Stimulated activated CD4-positive, alpha-beta T cell treated with anti-CD3 and anti-CD28 coated beads, Interleukin-2, amount 100 ng/mL, for 48 hours (primary cell): ENCODE measurements at places on chromosomes 4 and X.

GRCh38 chr4:156252358-156252921, 298.8 kb upstream of the CTSO start:
- DNase-seq: no peak

DNA sequence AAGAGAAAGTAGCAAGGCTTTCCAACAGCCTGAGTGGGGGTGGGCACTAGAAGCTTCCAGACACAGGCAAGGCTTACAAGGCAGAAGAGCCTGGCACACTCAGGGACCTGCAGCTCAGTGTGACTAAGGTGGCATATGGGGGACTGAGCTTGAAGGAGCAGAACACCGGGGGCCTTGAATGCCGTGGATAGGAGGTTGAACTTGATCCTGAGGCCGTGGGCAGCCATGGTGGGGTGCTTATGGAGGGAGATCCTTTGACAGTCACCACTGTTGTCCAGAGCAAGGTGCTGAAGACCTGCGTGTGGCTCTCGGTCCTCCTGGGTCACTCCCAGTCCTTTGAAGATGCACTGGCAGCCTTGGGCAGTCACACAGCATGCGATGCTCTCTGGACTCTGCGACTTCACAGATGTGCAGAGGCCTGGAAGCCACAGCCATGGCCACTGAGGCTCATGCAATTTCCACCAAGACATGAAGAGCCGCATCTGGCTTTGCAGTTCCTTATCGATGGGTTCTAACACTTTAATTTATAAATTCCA, 18.3 kb downstream of the C4orf50 start:
- DNase-seq: no peak

- DNase-seq: no peak
Measured at GRCh38 chr4:132026166-132026565, 1122.9 kb upstream of the PCDH10 start.

- no peak for DNase-seq
Measured at GRCh38 chr4:108959491-108959890, 196.6 kb upstream of the ETNPPL start.

- no peak for DNase-seq
Measured at GRCh38 chrX:70089604-70090297, 27.5 kb downstream of the OTUD6A start.

DNA sequence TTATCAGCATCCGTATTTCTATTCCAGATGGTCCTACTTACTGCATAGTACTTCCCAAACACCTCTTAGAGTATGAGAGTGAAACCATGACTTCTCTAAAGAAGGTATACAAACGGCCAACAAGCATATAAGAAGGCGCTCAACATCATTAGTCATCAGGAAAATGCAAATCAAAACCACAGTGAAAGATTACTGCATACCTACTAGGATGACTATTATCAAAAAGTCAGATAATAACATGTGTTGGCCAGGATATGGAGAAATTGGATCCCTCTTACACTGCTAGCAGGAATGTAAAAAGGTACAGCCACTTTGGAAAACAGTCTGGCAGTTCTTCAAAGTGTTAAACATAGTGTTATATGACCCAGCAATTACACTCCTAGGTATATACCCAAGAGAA, 215.3 kb upstream of the CXorf66 start:
- no peak for DNase-seq

GRCh38 chr4:88879991-88880390, 177.0 kb downstream of the FAM13A start:
- DNase-seq: no peak

GRCh38 chr4:145626623-145626982, 7.4 kb downstream of the MMAA start:
- DNase-seq: no peak

- no peak for DNase-seq
Measured at GRCh38 chrX:21802839-21803238, 36.6 kb upstream of the MBTPS2 start.

DNA sequence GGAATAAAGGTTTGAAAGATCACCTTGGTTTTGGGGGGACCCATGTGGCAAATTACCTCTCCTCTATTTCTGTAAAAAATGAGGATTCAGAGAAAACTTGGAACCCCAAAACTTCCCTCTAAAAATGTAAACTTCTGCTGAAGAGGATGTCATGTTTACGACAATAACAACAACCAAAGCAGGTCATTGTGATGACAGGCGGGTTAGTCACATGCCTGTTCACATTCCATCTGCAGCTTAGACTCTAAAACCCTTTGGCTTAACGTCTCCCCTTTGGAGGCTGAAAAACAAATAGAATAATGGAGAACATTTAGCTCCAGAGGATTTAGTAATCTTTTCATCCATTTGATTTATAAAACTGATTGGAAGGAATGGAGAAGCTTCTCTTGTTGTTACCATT, 75.0 kb upstream of the FAM9C start:
- no peak for DNase-seq

DNA sequence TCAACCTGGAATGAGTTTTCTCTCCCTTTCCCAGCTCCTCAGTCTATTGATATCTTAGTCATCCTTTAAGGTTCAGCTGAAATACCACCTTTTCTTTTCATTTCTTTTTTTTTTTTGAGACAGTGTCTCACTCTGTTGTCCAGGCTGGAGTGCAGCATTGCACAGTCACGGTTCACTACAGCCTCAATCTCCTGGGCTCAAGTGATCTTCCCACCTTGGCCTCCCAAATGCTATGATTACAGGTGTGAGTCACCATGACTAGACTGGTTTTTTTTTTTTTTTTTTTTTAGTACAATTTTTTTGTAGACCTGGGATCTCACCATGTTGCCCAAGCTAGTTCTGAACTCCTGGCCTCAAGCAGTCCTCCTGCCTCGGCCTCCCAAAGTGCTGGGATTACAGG, 28.9 kb downstream of the AFF1 start:
- DNase-seq: no peak

DNA sequence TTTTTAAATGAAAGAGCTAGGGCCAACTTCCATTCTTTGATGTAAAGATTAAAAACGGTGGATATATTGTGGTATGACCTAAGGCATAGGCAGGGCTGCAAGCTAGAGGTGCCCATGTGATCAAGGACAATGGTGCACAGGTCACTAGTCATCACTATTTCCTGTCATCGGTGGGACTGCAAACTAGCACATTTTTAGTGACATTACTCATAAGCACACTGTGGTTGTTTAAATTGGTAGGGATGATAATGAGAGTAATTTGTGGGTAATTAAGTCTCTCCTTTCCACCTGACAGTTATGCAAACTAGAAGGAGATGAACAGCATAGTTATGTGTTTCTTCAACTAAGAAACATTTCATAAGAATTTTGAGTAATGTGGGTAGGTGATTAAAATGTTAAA, 85.4 kb downstream of the GPRIN3 start:
- DNase-seq: no peak

DNA sequence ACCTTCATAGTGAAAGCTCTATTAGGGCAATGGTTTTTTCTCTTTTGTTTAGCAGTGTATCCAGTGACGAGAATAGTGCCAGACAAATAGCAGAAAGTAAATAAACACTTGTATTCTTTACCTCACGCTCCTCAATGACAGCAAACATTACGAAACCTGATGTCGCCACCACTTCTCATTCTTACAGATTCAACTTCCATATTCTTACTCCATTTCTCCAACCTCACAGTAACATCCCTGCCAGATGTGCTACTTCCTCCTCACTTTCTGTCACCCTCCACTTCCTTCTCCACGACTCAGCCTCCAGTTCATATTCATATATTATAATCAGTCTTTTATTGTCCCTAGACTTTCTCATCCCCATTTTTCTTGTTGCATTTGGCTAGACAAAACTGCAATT, 1956.2 kb upstream of the AGA start:
- DNase-seq: no peak

- no peak for DNase-seq
Measured at GRCh38 chr4:151436093-151436518, 27.1 kb downstream of the FHIP1A start.

DNA sequence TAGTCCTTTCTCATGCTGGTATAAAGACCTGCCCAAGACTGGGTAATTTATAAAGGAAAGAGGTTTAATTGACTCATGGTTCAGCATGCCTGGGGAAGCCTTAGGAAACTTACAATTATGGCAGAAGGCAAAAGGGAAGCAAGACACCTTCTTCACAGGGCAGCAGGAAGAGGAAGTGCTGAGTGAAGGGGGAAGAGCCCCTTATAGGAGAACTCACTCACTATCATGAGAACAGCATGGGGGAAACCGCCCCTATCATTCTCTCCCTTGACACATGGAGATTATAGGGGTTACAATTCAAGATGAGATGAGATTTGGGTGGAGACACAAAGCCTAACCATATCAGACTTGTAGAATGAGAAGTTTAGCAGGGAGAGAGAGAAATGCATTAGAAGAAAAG, 373.3 kb upstream of the DIAPH2 start:
- DNase-seq: no peak

DNA sequence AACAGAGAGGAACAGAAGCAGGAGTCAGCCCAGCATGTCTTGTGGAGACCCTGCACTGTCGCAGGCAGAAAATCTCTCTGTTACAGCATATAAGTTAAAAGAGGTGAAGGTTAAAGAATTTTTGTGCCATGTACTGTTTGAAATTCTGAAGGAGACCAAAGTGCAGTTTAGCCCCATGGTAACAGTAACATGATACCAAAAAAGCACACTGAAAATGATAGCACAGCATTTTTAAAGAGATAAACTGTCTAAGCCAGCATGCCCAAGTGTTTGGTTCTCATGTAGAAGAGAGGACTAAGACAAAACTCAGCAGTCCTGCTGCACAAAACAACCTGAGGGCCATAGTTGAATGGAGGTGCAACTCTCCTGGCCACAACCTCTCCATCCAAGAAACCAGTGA, 41.9 kb upstream of the PARM1 start:
- DNase-seq: no peak

DNA sequence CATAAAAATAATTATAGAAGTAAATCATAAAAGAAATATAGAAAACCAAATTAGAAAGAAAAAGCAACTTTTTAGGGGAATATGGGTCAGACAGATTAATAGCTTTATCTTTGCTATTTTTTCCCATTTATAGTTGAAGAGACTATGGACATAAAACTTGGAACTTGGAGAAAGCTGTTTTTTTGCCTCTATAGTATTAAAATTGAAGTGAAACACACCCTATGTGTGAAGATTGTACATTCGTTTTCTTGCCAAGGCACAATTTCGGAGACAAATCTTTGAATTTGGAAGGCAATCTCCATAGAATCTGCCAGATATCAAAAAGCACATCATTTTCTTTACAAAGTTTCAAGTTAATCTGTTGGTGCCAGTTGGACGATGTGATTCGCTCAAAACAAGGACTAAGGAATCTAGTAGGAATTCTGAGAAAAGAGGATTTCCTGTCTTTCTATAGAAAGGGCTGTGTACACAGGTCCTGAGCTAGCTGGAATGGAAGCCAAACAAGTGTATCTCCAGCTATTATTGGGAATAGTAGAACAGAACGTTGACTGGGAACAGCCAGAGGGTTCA, 156.3 kb downstream of the SLC7A11 start:
- DNase-seq: no peak

- DNase-seq: no peak
Measured at GRCh38 chrX:141814213-141814857, 23.8 kb upstream of the MAGEC3 start.

DNA sequence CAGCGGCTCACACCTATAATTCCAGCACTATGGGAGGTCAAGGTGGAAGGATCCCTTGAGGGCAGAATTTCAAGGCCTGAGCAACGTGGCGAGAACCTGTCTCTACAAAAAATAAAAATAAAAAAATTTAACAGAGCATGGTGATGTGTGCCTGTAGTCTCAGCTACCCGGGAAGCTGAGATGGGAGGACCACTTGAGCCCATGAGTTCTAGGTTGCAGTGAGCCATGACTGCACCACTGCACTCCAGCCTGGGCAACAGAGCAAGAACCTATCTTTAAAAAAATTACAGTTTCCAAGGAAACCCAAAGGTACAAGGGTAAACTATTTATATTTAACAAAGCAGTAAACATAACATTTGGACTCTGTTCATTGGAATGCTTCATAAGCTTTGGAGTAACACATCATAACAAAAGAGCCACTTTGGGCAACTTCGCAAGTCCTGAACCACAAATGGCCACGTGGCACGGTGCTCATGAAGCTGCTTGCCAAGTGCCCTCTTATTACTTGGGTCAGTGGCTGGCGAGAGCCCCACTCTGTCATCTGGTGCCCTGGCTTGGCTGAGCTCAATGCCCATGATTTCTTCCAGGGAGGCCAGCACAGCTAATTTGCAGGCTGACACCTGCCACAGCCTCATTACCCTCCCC, 165.6 kb downstream of the SH3KBP1 start:
- no peak for DNase-seq

GRCh38 chr4:128427832-128428366, 140.3 kb upstream of the PGRMC2 start:
- no peak for DNase-seq

DNA sequence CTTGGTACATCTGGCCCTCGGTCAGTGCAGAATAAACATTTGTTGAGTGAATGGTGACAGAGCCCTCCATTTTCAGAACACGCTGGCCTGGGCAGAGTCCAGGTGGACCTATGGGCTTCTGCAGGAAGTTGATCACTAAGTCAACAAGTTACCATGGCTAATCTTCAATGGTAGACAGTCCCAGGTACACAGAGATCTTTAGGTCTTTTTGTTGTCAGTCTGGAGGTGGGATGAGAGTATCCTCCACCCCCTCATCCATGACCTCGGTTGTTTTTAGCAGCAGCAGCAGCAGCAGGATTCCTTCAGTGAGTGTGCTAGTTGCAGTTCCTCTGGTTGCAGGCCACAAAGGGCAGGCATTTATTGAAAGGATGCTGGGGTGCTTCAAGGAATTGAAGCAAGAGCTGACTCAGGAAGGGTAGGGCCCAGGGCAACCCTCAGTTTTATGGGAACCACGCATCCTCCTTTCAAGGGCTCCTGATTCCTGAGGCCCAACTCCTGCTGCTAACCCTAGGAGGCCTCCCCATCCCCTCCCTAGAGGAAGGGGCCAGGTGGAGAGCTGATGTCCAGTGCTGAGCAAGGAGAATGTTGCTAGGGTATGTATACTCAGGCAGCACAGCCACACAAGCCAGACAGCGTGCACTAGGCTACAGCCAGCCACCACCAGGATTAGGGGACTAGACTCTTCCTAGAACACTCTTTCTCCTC, 1.7 kb upstream of the USP27X start:
- DNase-seq: no peak

DNA sequence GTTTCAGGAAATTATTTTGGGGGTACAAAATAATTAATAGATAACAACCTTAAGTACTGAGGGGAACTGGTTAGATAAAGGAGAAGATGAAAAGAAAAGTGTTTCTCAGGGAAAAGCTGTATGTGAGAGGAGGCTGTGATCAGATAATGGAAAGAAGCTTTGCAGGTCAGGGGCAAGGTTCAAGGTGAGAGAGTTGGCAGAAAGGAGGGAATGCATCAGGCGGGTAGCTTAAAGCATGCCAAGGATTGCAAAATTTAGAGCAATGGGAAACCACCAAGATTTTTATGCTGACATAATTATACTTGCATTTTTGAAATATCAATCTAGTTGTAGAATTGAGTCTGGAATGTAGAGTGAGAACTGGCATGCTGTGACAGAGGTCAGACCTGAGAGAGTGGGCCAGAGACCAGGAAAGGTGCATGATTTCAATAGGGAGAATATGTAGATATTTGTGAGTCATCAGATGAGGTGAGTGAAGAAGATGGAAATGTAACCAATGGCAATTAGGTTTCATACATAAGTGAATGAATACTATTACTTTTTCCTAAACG, 508.7 kb downstream of the TRIML1 start:
- DNase-seq: no peak
